ENCODE measurements at places on chromosomes 4 and X. TPM values are rescaled to one million over a fixed set of nuclear protein-coding genes. Genes with fewer than 3 reads are reported as not detected.

- no peak for DNase-seq
Measured at GRCh38 chr4:42280327-42281095, 116.8 kb upstream of the SHISA3 start.

DNA sequence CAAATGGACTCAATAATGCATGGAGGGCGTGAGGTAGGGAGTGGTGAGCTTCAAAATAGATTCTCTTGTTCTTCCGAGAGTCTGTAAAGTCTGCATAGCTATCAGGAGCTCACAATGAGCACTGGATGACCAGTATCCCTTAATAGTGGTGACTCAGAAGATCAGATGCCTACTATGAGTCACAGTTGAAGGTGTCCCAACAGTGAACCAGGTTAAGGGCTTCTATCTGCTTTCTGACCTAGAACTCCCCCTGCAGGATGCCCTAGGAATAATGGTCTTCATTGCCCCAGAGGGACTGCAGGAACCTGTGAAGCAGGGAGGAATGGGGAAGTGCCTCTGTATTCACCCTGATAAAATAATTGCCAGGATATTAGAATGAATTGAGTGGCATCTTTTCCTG lies 22.1 kb downstream of the DGKK start:
- peak; percentile 35 for DNase-seq

DNA sequence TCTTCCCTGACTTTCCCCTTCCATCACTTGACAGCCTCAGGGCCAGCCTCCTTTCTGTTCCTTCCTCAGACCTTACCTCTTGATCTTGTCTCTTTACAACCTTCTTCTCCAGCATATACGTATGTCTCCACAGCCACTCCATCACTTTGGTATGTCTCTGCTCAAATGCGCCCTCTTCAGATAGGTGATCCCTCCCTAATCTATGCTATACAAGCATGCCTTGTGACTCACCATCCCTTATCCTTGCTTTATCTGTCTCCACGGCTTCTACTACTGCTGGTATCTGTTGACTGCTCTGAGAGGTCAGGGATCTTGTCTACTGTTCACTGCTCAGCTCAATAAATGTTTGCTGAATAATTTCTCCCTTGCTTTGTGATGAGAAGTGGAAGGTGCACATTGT lies 9.0 kb downstream of the ARAP2 start:
- no peak for DNase-seq

DNA sequence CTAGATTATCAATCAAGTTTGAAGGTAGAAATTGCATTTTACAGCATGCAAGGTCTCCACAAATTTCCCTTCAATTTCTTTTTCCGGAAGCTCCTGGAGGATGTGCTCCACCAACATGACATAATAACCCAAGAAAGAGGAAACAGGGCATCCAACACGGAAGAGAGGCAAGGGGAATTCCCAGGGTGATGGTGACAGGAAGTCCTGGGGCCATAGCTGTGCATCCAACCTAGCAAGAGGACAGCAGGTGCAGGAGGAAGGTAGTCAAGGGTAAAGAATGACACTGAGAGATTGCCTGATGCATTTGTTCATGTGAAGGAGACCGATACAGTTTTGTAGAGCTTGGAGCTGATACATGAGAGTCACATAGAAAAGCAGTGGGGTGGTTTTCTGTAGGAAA lies 115.7 kb upstream of the LSM6 start:
- DNase-seq: peak; percentile 16

The XAGE2 gene
- not detected for total RNA-seq

DNA sequence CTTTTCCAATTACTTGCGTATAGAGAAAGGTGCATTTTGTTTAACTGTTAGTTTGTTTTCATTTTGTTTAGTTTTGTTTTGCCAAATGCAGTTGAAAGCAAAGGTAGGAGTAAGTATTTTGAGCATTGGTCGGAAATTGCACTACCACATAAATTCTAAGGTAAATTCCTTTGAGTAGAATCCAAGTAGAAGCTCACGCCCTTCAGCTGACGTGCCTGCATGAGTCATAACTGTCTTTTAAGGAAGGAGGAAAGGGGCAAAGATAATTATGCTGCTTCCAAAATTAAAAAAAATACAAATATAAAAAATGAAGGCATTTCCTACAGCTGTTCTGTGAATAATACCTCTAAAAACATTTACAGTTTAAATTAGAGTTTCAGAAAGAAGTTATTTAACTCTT lies 110.2 kb upstream of the MYOZ2 start:
- DNase-seq: peak; percentile 77
